ENCODE measurements at places on chromosomes 6 and 20.

DNA sequence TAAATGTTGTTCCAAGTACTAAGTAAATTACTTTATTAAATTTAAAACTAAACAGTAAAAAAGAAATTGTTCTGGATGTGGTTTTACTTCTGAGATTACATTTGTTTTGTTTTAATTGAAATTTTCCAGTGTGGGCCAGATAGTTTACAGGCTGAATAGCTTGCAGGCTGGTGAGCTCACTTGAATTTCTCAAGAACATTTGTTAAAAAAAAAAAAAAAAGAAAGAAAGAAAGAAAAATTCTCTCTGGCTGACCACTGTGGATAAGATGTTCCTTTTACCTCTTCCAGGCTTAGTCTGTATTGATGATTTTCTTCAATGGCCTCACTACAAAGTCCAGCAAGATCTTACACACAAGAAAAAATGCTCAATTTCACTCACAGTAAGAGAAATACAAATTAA is 85.4 kb downstream of the PLCG1 start:
- DNase-seq: no peak
- peaks cover 4% of the 10 kb centered on the region for H3K36me3 ChIP-seq
- no peak overlapping the region for H3K27ac ChIP-seq
- no peak overlapping the region for H3K4me3 ChIP-seq
- H3K27me3 ChIP-seq: peaks cover 1% of the 10 kb centered on the region

GRCh38 chr20:4673371-4674001 is 48.2 kb upstream of the PRND start:
- peaks cover 5% of the 10 kb centered on the region for H3K36me3 ChIP-seq
- no peaks in the 10 kb centered on the region for H3K4me1 ChIP-seq
- H3K27me3 ChIP-seq: peaks cover 7% of the 10 kb centered on the region
- no peak for DNase-seq
- no peak overlapping the region for H3K27ac ChIP-seq

GRCh38 chr6:160424256-160424655 is 76.1 kb downstream of the SLC22A3 start:
- H3K27me3 ChIP-seq: peaks cover 15% of the 10 kb centered on the region
- H3K4me1 ChIP-seq: peaks cover 10% of the 10 kb centered on the region
- no peak for DNase-seq

DNA sequence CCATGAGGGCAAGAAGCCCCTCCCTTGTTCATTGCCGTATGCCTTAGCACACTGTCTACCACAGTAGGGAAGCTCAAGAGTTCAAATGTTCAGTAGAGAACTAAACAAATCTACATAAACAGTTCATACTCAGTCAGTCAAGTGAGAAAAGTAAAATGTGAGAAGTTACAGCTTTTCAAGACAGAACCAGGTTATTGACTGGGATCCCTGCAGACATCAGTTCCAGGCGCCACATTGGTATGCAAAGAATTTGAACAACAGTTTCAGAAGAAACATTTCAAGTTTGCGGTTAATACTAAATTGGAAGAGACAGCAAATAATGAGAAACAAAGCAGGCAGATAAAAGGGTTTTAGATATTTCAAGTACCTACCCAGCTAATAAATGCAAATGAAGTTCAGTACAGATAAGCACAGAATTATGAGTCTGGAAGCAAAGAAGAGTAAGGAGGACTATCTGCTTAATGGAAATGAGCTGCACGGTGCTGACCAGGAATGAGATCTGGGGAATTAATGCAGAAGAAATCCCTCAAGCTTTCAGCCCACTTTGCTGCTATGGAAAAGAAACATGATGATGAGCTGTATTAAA is 246.2 kb downstream of the HACE1 start:
- H3K4me3 ChIP-seq: no peak overlapping the region
- H3K27ac ChIP-seq: no peak overlapping the region
- DNase-seq: no peak

DNA sequence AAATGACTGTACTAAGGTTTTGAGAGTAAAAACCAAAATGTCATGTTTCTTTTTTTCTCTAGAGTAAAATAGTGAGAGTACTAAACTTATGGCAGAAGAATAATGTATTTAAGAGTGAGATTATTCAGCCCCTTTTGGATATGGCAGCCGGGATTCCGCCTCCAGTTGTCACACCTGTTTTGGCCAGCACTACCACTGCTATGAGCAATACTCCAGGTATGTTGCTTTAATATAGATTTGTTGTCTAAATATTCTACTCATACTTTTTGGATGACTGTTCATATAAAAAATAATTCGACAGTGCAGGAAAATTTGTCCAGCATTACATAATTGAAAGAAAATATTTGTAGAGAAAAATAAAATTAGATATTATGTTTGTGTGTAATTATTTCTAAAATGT is 59.5 kb downstream of the SCAF8 start:
- no peak overlapping the region for H3K4me3 ChIP-seq
- H3K36me3 ChIP-seq: peaks cover 17% of the 10 kb centered on the region
- no peak overlapping the region for H3K27ac ChIP-seq
- no peak for DNase-seq
- H3K4me1 ChIP-seq: peaks cover 46% of the 10 kb centered on the region
- peaks cover 3% of the 10 kb centered on the region for H3K27me3 ChIP-seq

DNA sequence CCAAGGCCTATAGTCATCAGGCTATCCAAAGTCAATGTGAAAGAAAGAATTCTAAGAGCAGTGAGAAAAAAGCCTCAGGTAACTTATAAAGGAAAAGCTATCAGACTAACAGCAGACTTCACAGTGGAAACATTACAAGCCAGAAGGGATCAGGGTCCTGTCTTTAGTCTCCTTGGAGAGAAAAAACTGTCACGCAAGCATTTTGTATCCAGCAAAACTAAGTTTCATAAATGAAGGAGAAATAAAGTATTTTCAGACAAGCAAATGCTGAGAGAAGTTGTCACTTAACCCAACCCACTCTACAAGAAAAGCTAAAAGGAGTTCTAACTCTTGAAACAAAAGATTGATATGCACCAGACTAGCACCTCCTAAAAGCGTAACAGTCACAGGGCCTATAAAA is 28.1 kb downstream of the CITED2 start:
- H3K36me3 ChIP-seq: peaks cover 6% of the 10 kb centered on the region
- no peak for DNase-seq
- H3K4me3 ChIP-seq: no peak overlapping the region
- H3K4me1 ChIP-seq: peaks cover 14% of the 10 kb centered on the region
